ENCODE measurements at places on chromosomes 3 and 15.

- no peak for DNase-seq
Measured at GRCh38 chr3:15659254-15659975, 57.9 kb downstream of the BTD start.

DNA sequence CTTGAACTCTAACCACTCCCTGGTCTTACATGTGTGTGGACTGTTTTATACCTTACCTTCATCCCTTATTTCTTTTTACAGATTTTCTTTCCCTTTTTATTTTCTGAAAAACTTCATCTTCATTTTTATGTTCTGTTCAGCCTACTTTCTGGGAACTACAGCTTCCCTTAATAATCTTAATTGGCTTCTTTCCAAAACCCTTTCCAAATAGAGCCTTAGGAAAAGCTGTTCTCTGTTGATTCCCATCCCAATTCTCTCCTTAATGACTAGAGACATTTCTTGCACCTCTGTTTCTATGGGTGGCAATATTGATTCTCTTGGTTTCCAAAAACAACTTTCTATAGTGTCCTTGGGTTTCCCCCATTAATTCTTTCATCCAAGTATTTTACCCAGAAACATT, 134.8 kb downstream of the DUT start:
- no peak for DNase-seq

GRCh38 chr3:149547954-149548668, 73.6 kb downstream of the TM4SF4 start:
- DNase-seq: no peak

GRCh38 chr15:81199031-81199779, 2.5 kb downstream of the IL16 start:
- DNase-seq: no peak

GRCh38 chr15:47934342-47934741, 186.4 kb upstream of the SLC24A5 start:
- no peak for DNase-seq

GRCh38 chr15:83588441-83588840, 65.5 kb upstream of the ADAMTSL3 start:
- no peak for DNase-seq

DNA sequence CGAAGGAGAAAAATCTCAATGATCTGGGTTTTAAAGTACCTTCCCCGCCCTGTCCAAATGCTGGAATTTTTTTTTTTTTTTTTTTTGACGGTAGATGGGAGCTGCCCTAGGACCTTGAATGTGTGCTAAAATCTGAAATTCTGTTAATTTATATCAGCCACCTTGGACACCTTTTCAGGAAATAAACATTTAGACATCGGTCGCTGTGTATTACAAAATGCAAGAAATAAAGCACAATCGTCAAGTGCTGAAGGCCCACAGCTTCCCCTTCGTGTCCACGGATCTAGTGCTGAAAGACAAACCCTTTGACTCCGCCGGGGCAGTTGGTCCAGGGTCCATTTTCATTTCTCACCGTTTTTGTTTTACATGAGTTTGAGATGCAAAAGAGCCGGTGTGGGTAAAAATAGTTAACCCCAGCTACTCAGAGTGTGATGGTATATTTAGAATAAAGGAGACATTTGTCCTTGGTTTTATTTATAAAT, 90.2 kb upstream of the CHD2 start:
- DNase-seq: no peak

DNA sequence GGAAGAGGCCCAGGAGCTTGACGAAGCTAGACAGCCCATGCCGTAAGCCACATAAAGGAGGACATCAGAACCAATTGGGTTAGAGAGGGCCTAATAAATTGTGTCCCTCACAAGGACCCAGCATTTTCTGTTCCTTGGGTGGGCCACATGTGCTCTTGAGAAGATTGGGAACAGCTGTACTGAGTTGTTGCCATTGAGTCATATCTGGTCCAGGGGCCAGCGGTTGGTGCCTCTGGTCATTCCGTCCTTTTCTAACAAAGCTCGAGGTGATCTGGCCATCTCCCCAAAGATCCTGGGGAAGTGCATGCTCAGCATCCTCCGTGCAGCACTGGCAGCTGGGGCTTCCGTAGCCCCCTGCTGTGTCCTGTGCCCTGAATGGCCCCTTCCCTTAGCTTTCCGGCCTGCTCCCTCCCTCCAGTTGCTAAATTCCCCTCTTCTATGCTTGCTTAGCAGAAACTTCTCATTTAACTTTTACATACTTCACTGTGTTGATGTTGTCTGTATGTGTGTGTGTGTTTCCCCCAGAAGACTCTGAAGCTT, 73.0 kb downstream of the EEFSEC start:
- no peak for DNase-seq

GRCh38 chr3:98817547-98818041, 54.5 kb downstream of the ST3GAL6 start:
- DNase-seq: no peak

- no peak for DNase-seq
Measured at GRCh38 chr3:139328356-139328755, 15.5 kb upstream of the MRPS22 start.

DNA sequence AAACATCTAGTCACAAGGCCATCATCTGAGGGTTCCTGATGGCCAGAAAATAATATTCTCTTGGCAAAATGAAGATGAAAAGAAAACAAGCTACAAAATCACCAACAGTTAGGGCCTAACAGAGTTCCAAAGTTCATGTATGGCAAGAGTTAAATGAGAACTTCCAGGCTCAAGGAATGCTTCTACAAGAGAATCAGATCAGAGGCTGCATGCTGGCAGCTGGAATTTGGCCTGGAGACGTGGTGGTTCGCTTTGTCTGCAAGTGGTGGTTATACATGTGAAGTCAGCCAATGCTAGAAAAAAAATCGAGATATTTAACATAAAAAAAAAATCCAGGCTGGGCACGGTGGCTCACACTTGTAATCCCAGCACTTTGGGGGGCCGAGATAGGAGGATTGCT, 5.6 kb downstream of the SIAH2 start:
- no peak for DNase-seq

DNA sequence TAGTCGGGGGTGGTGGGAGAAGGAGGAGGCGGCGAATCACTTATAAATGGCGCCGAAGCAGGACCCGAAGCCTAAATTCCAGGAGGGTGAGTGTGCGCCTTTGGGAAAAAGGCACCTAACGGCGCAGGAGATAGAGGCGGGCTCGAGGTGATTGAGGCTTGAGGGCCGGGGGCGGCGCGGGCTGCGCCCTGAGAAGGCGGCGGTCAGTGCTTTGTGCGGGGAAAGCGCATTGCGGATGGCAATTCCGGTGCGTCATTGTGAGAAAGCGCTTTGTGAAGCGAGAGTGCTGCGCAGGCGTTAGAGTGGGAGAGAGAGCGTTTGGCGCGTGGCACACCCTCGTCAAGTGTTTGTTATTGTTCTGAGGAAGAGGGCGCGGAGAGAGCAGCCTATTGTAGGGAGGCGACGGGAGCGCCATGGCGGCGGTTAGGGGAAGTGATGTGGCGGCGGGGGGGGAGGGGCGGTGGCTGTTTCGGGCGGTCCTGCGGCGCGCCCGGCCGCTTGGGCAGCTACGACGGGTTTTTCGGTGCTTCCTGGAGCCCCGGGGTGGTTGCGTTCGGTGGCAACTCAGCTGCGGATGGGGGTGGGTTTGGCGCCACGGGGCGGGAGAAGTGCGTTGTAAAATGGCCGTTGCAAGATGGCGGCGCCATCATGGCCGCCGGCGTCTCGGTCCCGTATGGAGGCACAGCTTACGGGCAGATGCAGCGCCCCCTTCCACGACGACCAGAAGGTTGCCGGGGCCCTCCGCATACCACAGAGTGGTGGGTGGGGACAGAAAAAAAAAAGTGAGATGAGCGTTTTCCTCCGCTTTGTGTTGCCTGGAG, 492 bp downstream of the MORF4L1 start:
- peak; percentile 71 for DNase-seq

DNA sequence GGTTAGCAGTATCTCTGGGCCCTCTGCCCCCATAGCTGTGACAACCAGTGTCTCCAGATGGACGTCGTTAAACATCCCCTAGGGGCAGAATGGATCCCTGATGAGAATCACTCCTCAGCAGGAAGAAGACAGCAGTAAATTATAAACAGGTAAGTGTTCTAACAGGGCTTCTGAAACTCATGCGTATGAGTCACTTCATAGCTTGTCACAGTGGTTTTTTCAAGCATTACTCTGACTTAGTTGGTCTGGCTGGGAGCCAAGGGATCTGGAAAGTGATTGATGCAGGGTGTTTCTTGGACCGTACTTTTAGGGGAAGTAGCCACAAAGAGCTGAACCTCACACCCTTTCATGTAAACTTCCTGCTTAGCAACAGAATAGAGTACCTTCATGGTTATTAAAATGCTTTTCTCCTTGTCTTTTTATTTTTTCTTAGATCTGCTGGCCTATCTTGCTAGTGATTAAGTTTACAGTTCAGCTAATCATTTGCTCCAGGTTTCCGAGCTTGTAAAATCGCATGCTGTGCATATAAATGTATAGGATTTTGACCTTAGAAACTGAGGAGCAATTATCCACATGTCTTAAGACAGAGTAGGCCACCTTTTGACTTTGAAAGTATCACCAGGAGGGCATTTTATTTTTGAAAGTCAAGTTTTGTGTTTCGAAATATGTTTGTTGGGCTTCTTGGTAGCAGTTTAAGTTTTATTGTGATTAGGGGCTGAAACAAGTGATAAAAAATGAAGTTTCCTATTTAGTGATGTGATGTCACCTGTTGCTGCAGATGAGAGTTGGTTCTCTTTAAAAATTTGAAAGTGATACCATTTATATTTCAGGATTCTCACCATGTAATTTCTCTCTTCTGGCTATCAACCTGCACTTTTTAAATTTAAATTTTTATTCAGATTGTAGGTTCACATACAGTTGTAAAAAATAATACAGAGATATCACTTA, 333.9 kb downstream of the PTPRG start:
- no peak for DNase-seq

DNA sequence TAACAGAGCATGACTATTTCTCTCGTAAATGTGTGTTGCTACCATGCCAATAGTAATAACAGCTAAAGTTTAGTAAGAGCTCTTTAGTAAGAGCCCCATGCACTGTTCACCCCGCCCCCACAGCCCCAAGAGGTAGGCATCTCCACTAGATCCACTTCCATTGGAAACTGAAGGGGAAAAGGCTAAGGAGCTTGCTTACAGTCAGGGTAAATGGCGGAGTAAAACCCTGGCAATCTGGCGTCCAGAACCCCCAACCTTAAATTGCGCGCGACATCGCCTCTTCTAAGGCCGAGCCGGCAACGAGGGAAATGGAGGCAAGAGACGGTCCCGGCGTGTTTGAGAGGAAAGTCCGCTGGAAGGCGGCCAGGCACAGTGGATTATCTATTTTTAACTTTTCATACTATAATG, 654 bp upstream of the C3orf38 start:
- DNase-seq: no peak

GRCh38 chr3:27639271-27639670, 82.9 kb downstream of the EOMES start:
- no peak for DNase-seq

- DNase-seq: no peak
Measured at GRCh38 chr3:53715815-53716483, 130.3 kb downstream of the CHDH start.

GRCh38 chr15:63338170-63338569, 43.5 kb downstream of the CA12 start:
- DNase-seq: no peak

GRCh38 chr15:84747416-84748273, 747 bp upstream of the ZNF592 start:
- peak; percentile 37 for DNase-seq

DNA sequence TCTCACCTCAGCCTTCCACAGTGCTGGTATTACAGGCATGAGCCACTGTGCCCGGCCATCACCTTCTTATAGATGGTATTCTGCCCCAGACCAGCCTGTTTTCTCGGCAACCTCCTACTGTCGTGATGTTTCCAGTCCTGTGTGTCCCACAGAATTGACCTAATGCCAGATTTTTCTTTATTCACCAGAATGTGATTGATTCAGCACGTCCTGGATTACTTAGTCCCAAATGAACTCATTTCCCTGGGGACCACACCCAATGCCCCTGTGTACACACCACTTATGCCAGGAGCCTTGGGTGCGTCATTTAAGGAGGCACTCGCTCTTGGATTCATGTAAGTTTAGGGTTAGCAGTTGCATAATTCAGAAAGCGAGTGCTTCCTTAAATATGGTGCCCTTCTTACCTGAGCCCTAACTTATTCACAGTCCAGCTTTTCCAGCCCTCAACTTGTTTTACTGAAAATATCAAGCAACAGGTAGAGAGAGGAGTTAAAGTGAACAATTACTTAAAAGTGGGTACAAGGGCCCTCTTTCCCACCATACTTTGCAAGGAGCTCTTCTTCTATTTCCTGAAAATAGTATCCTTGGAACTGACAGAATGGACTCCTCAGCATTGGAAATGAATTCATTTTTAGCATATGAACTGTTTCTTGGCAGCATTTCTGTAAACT, 64.6 kb upstream of the UBE2E1 start:
- DNase-seq: no peak

DNA sequence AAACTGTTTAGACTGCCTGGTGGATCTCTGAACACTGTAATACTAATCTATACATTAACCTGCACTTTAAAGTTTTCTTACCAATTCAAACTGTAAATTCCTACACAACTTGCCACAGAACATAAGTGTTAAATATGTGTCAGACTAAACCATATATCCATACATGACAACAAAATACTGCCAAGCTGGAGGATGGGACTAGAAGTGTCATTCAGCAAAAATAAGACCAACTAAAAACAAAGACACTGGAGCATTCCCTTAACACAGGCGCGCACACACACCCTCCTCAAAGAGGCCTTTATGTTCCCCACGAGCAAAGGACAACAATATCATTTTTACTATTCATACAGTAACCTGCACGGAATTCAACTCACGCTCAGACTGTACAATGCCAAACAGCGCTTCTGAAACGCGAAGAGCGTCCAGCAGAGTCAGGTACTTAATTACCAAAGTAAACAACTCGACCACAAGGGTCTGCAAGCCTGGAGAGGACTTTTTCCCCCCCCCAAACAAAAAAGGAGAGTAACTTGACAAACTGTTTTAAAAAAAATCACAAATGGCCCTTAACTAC, 1.1 kb downstream of the DCUN1D1 start:
- no peak for DNase-seq

DNA sequence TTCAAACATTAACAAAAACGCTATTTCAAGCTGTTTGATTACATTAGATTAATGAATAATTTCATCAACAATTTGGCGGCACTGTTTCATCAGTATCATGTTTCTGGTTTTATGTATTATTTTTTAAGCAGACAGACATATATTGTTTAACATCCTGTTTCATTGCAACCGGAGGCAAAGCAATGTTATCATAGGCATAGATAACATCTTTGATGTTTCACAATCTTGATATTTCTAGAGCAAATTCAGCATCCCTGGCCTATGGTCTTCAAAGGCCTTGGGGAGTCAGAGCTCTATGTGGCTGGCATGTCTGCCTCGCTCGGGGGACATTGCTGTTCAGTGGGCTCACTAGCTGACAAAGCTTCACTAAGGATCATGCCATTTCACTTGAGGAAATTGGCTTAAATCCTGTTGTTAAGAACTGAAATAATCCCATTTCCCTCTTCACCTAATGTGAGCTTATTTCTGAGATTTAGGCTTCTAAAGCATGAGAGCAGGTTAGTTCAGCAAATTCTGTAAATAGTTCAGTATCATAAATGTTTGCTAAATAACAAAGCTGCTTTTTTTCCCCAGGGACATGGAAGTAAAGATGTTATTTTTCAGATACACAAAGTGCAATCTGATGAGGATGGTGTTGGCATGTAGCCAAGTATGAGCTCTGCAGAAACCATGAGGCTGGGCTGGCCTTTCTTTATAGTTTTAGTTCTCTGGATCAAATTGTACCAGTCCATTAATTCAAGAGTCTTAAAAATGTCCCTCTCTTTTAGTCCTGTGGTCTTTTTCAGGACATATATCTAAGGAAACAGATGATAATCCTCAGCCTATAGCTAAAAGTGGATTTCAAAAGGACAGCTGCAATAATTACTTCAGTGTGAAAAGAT, 941.4 kb downstream of the PLOD2 start:
- no peak for DNase-seq

GRCh38 chr3:187186375-187186774, 10.9 kb upstream of the RTP1 start:
- DNase-seq: no peak

Data from stimulated activated CD8-positive, alpha-beta memory T cell treated with anti-CD3 and anti-CD28 coated beads, Interleukin-4, amount 100 ng/mL, for 4 hours (primary cell).